Astrocyte (in vitro differentiated cells and primary cell): ENCODE measurements at places on chromosomes 4 and X. TPM values are rescaled to one million over a fixed set of nuclear protein-coding genes. Genes with fewer than 3 reads are reported as not detected.

DNA sequence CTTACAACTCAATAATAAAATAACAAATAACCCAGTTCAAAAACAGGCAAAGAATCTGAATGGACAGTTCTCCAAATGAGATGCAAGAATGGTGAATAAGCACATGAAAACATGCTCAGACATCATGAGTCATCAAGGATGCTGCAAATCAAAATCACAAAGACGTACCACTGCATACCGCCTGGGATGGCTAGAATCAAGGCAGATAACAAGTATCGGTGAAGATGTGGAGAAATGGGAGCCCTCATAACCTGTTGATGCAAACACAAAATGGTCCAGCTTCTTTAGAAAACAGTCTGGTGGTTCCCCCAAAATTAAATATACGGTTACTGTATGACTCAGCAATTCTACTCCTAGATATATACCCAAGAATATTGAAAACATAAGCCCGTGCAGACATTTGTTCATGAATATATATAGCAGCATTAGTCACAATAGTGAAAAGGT is 32.5 kb downstream of the AKAP4 start:
- no peak for DNase-seq

DNA sequence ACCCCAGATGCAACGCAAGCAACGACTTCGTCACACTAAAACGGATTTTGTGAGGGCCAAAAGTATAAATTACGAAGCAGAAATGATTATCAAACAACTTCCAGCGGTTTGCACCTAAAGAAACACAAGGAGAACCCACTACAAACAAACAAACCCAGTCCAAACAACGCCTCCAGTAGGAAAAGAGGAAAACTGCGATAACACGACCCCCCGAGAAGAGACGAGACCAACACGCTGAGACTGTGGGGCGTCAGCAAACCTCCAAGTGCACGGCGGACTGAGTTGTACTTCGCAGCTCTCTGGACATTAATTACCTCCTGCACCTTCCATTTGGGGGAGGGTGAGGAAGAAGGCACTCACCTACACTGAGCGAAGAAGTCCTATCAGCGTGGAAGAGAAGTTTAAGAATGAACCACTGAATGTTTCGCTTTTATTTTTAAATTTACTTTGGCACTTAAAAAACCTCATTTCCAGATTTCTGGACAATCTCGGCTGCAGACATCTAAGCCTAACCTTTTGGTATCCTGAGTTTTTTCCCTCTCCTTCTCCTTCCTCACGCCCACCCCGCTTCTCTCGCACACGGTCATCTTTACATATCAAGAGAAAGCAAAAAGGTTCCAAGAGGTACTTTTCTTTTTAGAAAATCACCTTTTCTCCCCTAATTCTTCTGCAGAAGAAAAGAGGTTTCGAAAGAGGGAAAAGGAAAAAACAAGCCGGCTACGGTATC is at the start of gene MAB21L2:
Gene MAB21L2, plus strand, starts transcription at position 6 of the 727 bp plus-strand sequence. CDS start 879 bp downstream, outside the sequence.
- peak; percentile 48 for DNase-seq

- DNase-seq: no peak
Observed at GRCh38 chr4:41514169-41514568, 23.8 kb upstream of the LIMCH1 start.

DNA sequence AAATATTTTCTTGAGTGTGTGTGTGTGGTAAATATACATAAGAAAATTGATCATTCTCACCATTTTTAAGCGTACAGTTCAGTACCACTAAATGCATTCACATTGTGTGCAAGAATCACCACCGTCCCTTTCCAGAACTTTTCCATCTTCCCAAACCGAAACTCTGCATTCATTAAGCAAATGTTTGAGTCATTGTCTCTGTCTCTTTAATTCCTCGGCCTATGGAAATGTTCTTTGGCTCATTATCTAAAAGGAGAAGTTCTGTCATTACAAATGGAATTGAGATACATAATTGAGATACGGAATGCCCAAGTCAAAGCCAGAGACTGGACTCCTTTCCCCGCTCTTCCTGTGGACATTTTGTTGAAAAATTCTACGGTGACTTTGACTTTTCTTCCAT is 168.9 kb downstream of the DCLK2 start:
- DNase-seq: no peak

GRCh38 chr4:124177647-124178425 is 534.7 kb downstream of the ANKRD50 start:
- DNase-seq: peak; percentile 91

DNA sequence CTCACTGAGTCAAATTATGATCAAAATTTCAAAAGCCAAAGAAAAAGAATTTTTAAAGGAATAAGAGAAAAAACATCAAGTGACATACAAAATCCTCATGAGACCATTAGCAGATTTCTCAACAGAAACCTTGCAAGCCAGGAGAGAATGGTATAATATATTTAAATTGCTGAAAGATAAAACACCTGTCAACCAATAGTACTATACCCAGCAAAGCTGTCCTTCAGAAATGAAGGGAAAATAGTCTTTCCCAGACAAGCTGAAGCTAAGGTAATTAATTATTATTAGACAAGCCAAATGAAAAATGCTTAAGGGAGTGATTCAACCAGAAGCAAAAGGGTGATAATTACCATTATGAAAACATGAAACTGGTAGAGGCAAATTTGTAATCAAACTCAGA is 104.2 kb upstream of the TET2 start:
- DNase-seq: no peak

DNA sequence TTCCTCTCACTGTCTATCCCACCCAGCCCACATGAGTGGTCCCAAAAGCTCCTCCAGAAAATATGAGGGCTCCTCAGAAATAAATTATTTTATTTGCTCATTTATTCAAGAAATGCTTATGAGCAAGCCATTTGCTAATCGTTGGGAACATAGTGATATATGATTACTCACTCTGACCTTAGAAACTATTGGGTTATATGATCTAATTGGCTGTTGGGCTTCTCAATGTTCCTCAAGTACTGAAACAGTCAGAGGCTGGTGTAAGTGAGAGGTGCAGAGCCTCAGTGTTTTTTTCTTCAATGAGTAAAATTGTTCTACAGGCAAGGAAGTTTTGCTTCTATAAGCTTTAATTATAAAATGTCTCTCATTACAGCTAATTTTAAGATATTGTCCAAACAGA is 893.8 kb upstream of the INTU start:
- DNase-seq: peak; percentile 10

- DNase-seq: peak; percentile 98
Observed at GRCh38 chr4:53507671-53508286, 83.5 kb downstream of the LNX1 start.

GRCh38 chrX:132022967-132023895 is at the start of gene STK26:
Gene STK26, plus strand, starts transcription at chrX:132023302. Its CDS starts 316 bp downstream, at chrX:132023618.
- DNase-seq: peak; percentile 27

- no peak for DNase-seq
Observed at GRCh38 chr4:116755051-116755450, 330.3 kb downstream of the TRAM1L1 start.

GRCh38 chrX:12903646-12904045 is 2.8 kb upstream of the TLR8 start:
- DNase-seq: no peak

- peak; percentile 24 for DNase-seq
Observed at GRCh38 chrX:9378980-9379696, 85.7 kb upstream of the TBL1X start.

GRCh38 chr4:134043266-134043665 is 158.3 kb downstream of the PABPC4L start:
- no peak for DNase-seq

GRCh38 chr4:160019936-160020335 is 917.1 kb downstream of the RAPGEF2 start:
- no peak for DNase-seq

- DNase-seq: peak; percentile 36
Observed at GRCh38 chr4:75630174-75630936, at the start of gene CDKL2. Gene CDKL2, minus strand, starts transcription at chr4:75630528. Its CDS starts 4,540 bp downstream, at chr4:75625988.

DNA sequence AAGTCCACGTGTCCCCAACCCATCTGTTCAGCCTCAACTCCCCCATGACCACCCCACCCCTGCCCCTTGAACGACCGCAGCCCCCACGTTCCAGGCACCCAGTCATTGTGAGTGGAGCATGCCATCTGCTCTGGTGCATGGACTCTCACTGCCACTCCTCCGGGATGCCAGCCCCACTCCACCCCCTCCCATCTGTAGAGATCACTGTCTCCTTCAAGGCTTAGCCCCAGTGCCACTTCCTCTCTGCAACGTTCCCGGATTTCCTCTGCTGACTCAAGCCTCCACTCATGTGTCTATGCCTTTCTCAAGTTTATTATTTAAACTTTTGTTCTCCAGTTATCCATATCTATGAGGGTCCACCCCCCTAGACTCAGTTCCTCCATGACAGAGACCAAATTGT is 54.0 kb downstream of the MAML3 start:
- no peak for DNase-seq

GRCh38 chr4:117983541-117984365 is 50.5 kb upstream of the NDST3 start:
- peak; percentile 67 for DNase-seq

DNA sequence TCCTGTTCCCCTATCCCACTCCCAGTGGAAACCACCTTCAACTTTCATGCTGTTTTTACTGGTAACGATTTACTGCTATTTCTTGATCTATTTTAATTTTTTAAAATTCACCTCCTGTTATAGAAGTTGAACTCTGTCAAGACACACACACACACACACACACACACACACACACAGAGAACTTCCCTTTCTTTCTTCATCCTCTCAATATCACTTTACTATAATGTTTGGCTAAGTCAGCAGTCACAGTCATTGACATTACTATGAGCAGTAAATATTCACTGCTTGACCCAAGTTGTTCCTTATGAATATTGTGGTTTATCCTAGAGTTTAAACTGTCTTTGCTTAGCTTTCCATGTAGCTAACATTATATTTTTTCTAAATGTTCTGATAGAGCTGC is 24.0 kb upstream of the SGMS2 start:
- DNase-seq: no peak

DNA sequence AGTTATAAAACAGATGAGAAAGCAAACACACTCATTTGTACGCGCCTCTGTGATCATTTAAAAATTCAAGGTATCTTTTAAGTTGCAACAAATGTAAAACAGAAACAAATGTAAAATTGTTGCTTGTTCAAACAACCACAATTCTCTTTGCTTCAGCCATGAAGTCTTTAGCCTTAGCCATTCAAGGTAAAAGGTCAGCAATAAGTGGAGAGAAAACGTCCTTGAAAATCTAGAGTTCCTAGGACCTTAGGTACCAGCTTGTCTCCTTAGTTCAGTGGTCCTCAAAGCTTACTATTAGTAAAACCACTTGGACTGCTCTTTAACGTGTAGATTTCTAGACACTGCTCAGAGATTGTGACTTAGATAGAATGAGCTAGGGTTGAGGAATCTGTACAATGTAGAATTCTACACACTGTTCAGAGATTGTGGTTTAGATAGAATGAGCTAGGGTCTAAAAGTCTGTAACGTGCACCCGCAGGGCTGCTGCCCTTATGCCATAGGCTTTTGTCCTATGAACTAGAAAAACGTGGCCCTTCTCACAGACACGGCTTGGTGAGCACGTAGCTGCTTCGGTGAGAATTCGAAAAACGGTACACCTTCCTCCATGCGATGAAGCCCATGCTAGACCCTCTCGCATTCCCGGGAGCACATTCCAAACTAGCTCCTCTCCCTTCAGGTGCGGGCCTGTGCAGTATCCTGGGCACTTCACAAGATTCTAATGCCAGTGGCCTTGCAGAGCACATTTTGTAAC is 1.7 kb downstream of the PLAC8 start:
- peak; percentile 72 for DNase-seq

DNA sequence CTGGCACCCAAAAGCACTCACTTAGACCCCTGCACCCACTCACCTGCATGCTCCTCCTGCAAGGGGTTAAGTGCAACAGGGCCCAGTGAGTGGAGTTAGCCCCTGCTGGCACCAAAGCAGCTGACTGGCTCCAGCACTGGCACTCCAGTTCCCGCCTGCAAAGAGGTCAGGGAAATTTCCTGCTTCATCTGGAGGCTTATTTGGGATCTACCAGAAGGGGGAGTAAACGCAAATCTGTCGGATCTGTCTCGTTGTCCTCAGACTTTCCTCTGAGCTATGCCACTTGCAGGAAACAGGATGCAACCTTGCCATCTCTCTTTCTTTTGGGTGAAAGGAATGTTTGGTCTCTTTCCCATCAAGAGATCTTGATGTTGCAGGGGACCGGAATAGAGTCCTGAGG is 435.6 kb downstream of the PCDH10 start:
- DNase-seq: no peak

GRCh38 chr4:24179201-24179840 is 289.5 kb upstream of the PPARGC1A start:
- DNase-seq: peak; percentile 49

GRCh38 chr4:40121515-40121914 is 64.9 kb downstream of the N4BP2 start:
- peak; percentile 87 for DNase-seq

- no peak for DNase-seq
Observed at GRCh38 chr4:108072300-108072699, 82.6 kb downstream of the HADH start.

DNA sequence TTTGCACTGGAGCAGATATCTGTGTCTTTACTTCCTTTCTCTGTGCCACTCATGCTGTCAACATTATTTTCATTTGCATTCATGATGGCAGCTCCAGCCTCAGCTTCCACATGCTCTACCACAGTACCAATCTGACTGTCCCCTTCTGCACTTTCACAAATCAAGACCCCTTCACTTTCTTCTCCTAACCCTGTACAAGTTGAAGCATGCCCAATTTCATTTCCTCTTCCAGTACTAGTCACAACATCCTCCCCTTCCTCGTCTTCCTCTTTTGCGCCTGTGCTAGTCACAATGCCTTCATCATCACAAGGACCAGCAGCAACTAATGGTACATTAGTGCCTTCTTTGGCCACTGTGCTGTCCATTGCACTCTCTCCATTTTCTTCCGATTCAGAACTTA is 26.5 kb downstream of the BOD1L1 start:
- DNase-seq: no peak

DNA sequence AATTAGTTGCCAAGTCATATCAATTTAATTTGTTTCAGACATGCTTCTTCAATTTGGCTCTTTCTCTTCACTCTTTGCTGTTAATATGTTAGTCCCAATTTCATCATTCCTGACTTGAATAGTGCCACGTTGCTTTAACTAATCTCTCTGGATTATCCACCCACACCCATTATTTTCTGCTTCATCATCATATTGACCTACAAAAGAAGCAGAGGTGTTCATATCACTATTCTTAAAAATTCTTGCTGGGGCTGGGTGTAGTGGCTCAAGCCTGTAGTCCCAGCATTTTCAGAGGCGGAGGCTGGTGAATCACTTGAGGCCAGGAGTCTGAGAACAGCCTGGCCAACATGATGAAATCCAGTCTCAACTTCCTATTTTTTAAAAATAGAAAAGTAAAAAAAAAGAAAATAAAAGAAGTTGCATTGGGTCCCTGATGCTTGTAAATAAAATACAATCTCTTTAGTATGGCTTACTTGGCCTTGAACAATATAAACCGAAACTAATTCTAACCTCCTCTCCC is 65.7 kb upstream of the KCNIP4 start:
- DNase-seq: no peak

The RPL39 gene
- total RNA-seq: 1,404 and 1,492 TPM in 2 replicates

The TEC gene
- total RNA-seq: 0.61 and 0.91 TPM in 2 replicates

The APLN gene
- 0.62 and 2.1 TPM in 2 replicates for total RNA-seq

The RADX gene
- 3.0 and 3.9 TPM in 2 replicates for total RNA-seq

The CDKN2AIP gene
- total RNA-seq: 9.6 and 11.6 TPM in 2 replicates

The SPANXN4 gene
- not detected in 2 replicates for total RNA-seq

The MAOB gene
- 0.20 and 0.77 TPM in 2 replicates for total RNA-seq

The HTN3 gene
- not detected in 2 replicates for total RNA-seq

The DDIT4L gene
- total RNA-seq: 0.14 and 1.5 TPM in 2 replicates

The TEX13C gene
- not detected in 2 replicates for total RNA-seq

The CHRDL1 gene
- total RNA-seq: 3.3 and 4.8 TPM in 2 replicates
